ENCODE measurements at places on chromosomes 1 and 21. TPM values are rescaled to one million over a fixed set of nuclear protein-coding genes. Genes with fewer than 3 reads are reported as not detected.

Gene SLC6A17
- under 0.01 TPM for total RNA-seq

Gene SERPINC1
- total RNA-seq = not detected

Gene SLAMF1
- total RNA-seq = not detected

Gene TSEN15
- 53.5 TPM for total RNA-seq

Gene CNIH3
- total RNA-seq = 11.3 TPM

Gene GPR3
- 0.64 TPM for total RNA-seq

Gene COPA
- 295 TPM for total RNA-seq

Gene RABGGTB
- total RNA-seq = 83.8 TPM

Gene RNU1-2
- total RNA-seq = not detected

Gene HSPB7
- total RNA-seq = 3.5 TPM

Gene VWA5B1
- total RNA-seq = not detected

Gene OR2L13
- total RNA-seq = not detected

Gene TSSK3
- total RNA-seq = 0.86 TPM

Gene FAM163A
- total RNA-seq = under 0.01 TPM

Gene BARHL2
- total RNA-seq = not detected

Gene ADCY10
- not detected for total RNA-seq

Gene CNR2
- total RNA-seq = not detected

Gene TMPRSS3
- not detected for total RNA-seq

Gene KCNC4
- total RNA-seq = 0.64 TPM

Gene CYB561D1
- total RNA-seq = 4.7 TPM

Gene CFHR3
- not detected for total RNA-seq

Gene CFAP107
- not detected for total RNA-seq

Gene CFAP74
- not detected for total RNA-seq

Gene PBX1
- total RNA-seq = 67.4 TPM

Gene CD5L
- total RNA-seq = not detected

Gene KRTAP19-2
- total RNA-seq = not detected

Gene ETV3
- 12.9 TPM for total RNA-seq

Gene EFCAB14
- 58.3 TPM for total RNA-seq

Gene PLPP3
- total RNA-seq = 14.7 TPM

Gene KPRP
- not detected for total RNA-seq

Gene GSTM2
- 16.8 TPM for total RNA-seq

Gene FMO4
- 1.3 TPM for total RNA-seq

Gene IL19
- 1.7 TPM for total RNA-seq

Gene S100A9
- total RNA-seq = not detected

Gene GPR25
- total RNA-seq = not detected

Gene ADGRL4
- 4.7 TPM for total RNA-seq

Gene UTS2
- not detected for total RNA-seq

Gene AMY1B
- total RNA-seq = not detected

Gene PNRC2
- 108 TPM for total RNA-seq

Gene PKP1
- not detected for total RNA-seq

Gene ACTL8
- not detected for total RNA-seq

Gene CHIT1
- total RNA-seq = under 0.01 TPM

Gene SV2A
- total RNA-seq = 19.4 TPM

Gene PPIAL4G
- total RNA-seq = not detected

Gene NLRP3
- total RNA-seq = 0.97 TPM

Gene LCE1A
- not detected for total RNA-seq

Gene DCAF8
- 68.6 TPM for total RNA-seq

Gene BTBD19
- total RNA-seq = 13.0 TPM

Gene LHX8
- total RNA-seq = not detected

Gene ZNF697
- total RNA-seq = 13.2 TPM

Gene NBPF4
- under 0.01 TPM for total RNA-seq

Gene CLDN14
- total RNA-seq = not detected

Gene MIXL1
- not detected for total RNA-seq

Gene GJA5
- total RNA-seq = under 0.01 TPM

Gene COL11A1
- 19.6 TPM for total RNA-seq

Gene ZFP69B
- total RNA-seq = 5.8 TPM

Gene KDM5B
- 112 TPM for total RNA-seq

Gene PDE9A
- total RNA-seq = 3.9 TPM

Measured in fibroblast of villous mesenchyme (primary cell).